ENCODE measurements at places on chromosomes 3 and 15.

GRCh38 chr3:140736863-140737460 is 59.1 kb downstream of the TRIM42 start:
- peak; percentile 18 for DNase-seq

- no peak for DNase-seq
Measured at GRCh38 chr3:29083081-29083480, 197.8 kb upstream of the RBMS3 start.

DNA sequence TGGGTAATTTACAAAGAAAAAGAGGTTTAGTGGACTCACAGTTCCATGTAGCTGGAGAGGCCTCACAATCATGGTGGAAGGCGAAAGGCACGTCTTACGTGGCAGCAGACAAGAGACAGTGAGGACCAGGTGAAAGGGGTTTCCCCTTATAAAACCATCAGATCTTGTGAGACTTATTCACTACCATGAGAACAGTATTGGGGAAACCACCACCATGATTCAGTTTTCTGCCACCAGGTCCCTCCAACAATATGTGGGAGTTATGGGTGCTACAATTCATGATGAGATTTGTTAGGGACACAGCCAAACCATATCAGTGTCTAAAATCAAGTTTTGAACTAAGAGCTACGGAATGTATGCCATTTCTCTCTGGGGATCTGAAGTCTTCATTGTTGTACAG is 354.8 kb upstream of the C2CD4B start:
- DNase-seq, result no peak

GRCh38 chr3:39284457-39284881 is 4.6 kb upstream of the CX3CR1 start:
- DNase-seq, result no peak

- no peak for DNase-seq
Measured at GRCh38 chr15:58545307-58546065, 113.7 kb downstream of the LIPC start.

DNA sequence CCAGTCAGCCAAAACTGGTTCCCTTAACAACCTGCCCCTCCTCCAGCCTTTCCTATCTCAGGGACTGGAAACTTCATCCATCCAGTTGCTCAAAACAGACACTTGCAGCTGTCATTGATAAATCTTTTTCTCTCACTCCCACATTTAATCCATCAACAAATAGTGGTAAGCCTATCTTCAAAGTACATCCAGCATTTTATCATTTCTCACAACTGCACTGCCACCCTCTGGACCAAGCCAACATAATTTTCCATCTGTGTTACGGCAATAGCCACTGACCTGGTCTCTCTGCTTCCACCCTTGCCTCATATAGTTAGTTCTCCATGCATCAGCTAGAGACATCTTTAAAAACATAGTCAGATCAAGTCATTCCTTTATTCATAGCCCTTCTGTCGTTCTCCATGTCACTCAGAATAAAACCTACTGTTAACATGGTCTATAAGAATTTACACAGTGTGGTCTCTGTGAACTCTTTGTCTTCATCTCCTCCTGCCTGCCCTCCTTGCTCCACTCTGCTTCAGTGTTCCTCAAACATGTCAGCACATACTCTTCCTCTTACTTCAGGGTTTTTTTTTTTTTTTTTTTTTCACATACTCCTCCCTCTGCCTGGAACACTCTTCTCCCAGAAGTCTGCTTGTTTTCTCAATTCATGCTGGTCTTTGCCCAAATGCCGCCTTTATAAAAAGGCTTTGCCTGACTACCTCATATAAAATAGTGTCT is 102.5 kb upstream of the COL6A5 start:
- no peak for DNase-seq

- no peak for DNase-seq
Measured at GRCh38 chr3:55521738-55522421, 34.8 kb upstream of the WNT5A start.

DNA sequence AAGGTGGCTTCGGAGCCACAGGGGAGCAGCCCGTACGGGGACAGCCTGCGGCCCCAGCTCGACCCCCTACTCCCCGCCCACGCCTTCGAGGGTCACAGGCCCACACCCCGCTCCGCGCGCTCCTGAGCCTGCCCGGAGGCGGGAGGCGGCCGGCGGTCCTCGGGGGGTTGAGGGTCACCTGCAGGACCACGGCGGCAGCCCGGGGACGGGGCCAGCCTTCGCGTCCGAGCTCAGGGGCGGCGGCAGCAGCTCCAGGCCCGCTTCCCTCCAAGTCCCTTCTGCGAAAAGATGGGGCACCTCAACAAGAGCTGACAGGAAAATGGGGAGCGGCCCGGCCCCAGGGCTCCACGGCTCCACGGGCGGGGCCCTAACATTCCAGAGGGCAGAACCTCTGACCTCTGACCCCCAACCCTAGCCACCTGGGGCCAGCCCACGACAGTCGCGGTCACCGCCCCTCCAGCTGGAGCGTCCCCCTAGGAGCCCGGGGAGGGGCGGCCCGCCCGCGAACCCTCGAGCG is 428 bp downstream of the LYSMD4 start:
- DNase-seq, result no peak

DNA sequence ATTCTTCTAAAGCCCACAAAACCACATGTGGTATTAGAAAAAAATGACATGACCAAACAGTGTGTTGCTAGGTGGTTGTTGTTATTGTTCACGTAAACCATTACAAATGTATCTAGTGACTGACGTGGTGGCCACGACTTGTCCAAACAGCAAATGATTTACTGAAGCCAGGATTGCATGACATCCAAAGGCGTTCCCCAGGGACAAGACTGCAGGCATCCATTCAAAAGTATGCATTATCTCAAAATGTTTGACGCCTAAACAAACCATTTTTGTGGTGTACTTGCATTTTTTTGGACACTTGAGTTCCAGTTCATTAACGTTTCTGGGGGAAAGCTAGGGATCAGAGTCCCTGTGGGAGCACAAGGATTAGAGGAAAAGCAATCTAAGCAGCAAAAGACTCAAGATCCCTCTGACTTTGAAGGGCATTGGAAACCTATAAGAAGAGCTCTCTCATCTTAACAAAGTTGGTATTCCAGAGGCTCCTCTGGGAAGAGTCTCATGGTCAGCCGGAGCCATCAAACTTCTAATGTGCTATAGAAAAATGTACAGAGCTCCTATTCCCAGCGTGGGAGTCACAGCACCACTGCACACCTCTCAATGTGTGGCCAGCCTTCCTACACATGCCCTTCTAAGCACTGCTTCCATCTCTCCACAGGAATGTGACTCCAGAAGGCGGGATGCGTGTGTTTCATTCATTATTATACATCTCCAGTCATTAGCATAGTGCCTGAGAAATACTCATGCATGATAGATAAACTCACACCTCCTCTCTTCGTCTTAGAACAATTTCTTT is 62.9 kb downstream of the FBN1 start:
- no peak for DNase-seq

DNA sequence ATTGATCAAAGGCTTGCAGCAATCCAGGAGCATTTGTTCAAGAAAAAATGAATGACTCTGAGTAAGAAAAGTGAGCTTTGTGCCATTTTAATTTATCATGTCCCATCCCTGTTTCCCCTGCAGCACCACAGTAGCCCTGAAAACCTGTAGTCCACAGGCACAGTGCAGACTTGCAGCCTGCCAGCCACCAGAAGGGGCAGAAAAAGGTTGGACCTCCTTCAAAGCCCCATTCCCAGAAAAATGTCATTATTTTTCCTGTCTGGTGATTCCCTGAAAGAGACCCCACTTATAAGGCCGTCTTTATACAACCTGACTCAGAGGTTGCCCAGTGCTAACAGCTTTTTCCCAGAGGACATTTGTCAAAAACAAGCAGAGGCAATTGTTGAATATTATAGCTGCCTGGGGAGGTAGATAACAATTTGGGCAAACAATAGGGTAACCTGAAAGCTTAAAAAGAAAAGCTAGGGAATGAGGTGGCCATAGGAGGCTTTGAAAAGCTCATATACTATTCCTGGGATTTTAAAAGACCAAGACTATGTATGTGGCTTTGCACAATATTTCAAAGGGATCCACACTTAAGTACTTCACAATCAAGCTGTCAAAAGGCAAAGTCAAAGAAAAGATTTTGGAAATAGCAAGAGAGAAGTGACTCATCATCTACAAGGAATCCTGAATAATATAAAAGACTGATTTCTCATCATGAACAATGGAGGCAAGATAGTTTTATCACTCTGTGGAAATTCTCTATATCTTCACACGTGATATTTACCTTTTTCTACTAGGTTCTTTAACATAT is 136.8 kb upstream of the PLXNA1 start:
- DNase-seq, result no peak

DNA sequence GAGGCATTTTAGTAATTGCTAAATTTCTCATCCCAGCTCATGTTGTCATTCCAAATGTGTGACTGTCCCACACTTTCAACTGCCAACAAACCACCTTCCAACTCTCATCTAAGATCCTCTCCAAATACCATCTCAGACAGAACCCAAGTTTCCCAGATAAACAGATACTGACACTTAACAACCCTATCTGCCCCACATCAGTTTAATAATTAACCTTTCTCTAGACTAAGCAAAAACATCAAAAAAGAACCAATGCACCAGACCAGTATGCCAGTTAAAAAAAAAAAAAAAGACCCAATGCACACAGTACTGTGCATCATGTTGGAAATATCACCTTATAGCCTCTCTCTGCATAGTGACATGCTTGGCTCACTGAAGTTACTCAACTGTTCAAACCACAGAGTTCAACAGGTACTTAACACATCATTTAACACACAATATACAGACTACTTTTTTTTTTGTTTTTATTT is 5.5 kb downstream of the SFMBT1 start:
- no peak for DNase-seq

GRCh38 chr15:65619626-65620290 is 2.0 kb upstream of the SLC24A1 start:
- no peak for DNase-seq

DNA sequence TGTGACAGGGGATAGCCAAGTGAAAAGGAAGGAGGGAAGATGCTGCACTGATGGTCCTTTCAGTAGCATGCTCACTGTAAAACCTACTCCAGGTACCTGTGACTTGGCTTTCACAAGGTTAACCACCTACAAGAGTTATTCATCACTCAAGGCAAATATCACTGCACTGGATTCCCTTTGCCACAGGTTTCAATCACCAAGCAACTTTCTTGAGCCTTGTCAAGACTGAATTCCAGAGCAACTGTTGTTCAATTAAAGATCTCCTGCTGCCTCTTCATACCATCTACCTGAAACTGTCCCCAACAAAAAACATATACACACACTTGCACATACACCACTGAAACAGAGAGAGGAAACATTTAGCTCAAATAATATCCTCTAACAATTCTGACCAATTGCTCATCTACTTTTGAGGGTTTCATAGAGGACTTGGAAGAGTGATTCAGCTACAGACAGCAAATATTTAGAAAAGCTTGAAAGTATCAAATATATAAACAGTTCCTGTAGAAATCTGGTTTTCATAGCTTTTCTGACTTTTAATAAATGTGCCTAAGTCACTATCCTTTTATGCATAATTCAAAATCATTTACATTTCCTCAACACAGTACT is 6.5 kb downstream of the IGF2BP2 start:
- no peak for DNase-seq

- no peak for DNase-seq
Measured at GRCh38 chr15:50289749-50290148, 24.2 kb upstream of the HDC start.

- DNase-seq, result no peak
Measured at GRCh38 chr15:79434361-79434760, 2.2 kb downstream of the MINAR1 start.

GRCh38 chr15:46386356-46386755 is 751.5 kb downstream of the SQOR start:
- no peak for DNase-seq

DNA sequence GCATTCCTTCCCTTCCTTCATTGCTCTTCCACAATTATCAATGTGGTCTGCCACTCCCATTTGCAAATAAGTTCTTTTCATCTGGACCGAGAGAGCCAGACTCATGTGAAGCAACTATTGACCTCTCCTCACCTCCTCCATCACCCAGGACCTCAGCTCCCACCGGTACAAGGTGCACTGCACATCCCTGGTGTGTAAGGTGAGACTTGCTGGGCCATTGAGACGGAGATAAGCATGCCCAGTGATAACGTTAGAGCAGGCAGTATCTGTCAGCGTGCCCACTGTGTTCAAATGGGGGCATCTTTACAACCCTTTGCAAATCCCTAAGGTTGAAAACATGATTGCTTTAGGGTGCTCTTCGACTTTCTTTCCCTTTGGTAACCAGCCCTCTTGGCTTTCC is 154.8 kb downstream of the ADAMTS17 start:
- DNase-seq, result no peak

DNA sequence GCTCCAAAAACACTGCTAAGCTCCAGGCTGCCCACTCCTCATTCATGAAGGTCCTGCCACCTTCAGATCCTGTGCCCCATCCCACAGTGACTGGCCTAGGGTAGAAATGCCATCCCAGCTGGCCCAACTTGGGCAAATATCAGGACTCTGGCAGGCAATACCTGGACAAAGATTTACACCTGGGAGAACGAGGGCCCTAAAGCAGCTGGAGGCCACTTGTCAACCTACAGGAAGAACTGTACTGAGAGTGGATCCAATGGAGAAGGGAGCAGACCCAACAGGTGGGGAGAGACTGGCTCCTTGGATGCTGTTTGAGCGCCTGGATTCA is 57.1 kb upstream of the GATA2 start:
- no peak for DNase-seq

DNA sequence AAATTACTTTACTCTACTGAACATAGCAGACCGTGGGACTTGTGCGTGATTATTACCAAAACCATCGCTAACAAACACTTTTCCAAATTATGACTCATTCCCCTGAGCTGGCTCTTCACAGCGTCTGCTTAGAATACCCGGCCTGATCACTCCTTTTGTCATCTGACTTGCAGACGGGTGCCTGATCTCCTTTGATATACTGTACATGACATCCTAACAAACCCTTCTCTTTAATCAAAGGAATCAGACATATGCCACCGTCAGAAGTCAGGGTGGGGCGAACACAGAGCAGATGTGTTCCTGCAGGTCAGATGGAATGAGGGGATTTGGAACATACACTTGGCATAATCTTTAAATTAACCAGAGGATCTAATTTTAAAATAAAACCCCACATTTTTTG is 48.5 kb upstream of the SH3GL3 start:
- DNase-seq, result no peak

- DNase-seq, result no peak
Measured at GRCh38 chr3:13569201-13569600, 20.3 kb downstream of the FBLN2 start.

DNA sequence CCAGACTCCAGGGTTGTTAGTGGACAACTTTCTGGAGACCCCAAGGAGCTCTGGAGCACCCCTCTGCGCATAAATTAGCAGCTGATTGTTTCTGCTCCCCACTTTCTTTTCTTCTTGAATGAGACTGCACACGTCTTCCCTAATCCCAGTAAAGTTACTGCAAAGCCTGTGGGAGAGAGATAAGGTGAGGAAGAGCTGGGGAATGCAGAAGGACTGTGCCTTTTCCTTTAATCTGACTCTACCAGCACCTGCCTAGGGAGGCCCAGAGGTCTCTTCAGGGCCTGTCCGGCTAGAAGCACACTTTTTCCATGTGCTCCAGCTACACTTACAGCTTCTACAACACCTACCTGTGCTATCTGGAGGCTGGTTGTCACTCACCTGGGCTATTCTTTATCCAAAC is 143.8 kb downstream of the KCNMB2 start:
- DNase-seq, result no peak

GRCh38 chr15:90709278-90709677 is 7.9 kb upstream of the BLM start:
- no peak for DNase-seq

GRCh38 chr3:36501616-36502015 is 121.3 kb downstream of the STAC start:
- DNase-seq, result no peak

GRCh38 chr15:91526424-91526823 is 327.1 kb upstream of the SLCO3A1 start:
- no peak for DNase-seq

GRCh38 chr15:77629070-77630030 is 3.4 kb downstream of the LINGO1 start:
- DNase-seq, result no peak
